ENCODE measurements at places on chromosomes 2 and 18.

DNA sequence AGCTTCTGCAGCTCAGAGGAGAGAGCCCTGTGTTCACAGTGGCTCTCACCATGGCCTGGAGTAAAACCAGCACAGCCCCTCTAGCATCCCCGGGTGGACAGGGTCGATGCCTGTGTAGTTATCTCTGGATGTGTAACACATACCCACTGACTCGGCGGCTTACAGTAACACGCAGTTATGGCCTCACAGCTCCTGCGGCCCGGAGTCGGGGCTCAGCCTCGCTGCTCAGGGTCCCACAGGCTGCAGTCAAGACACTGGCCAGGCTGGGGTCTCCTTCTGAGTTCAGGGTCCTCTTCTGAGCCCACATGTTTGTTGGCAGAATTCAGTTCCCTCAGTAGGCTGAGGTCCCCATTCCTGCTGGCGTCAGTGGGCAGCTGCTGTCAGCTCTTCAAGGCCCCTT lies 2.5 kb upstream of the RAB17 start:
- no peak for DNase-seq

DNA sequence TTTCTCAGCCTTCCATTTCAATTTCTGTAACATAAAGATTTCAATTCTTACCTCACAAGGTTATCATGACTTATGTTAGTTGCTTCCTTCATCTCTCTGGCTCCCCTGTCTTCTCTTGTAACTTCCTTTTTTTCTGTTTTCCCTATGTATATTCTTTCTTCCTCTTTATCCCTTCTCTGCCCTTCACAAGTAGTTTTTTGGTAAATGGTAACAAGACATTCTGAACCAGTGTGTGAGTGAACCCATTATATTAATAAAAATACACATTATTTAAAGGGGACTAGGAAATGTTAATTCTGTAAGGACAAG lies 8.4 kb downstream of the ACSL3 start:
- DNase-seq = no peak

- DNase-seq = peak; percentile 91
These were observed 9.2 kb downstream of the HS6ST1 start for GRCh38 chr2:128309280-128310093.

DNA sequence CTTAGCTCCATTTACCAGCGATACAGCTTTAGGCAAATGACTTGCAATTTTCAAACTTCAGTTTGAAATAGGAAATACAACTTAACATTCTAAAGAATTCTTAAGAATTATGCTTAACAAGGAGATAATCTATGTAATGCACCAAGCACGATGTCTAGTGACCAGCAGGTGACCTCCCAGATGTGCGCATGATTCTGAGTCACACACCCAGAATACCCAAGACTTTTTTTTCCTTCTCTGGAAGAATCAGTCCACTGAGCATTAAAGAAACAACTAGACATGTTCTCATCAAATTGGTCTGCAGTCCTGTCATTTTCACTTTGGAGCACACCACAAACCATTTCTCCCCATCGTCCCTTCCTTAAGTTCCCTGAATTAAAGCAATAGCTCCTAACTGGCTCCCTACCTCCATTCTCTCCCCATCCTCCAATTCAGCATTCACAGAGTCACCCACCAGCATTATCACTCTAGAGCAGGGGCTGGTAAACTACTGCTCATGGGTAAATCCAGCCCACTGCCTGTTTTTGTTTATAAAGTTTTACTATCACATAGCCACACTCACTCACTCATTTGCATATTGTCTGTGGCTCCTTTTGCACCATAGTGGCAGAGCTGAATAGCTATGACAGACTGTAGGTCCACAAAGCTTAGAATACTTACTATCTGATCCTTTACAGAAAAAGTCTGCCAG lies 13.2 kb downstream of the EVA1A start:
- no peak for DNase-seq

GRCh38 chr2:209358992-209359391 lies 64.9 kb upstream of the MAP2 start:
- no peak for DNase-seq

GRCh38 chr2:12778811-12779579 lies 62.3 kb downstream of the TRIB2 start:
- no peak for DNase-seq

DNA sequence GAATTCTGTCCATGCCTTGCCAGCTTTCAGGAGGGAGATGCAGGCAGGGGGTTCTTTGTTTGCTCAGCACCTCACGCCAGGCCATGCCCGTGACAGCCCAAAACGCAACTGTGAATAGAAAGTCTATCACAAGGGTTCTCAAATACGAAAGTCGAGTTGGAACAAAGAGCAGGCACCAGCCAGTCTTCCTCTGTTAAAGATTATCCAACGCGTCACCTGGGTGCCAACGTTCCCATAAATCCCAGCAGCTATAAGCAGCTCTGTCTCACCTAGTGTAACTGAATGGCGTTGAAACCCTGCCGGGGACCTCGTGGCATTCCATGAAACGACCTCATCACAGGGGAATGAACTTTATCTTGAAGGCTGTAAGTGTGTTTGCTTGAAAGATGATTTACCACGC lies 84.8 kb upstream of the GATA6 start:
- DNase-seq = no peak

DNA sequence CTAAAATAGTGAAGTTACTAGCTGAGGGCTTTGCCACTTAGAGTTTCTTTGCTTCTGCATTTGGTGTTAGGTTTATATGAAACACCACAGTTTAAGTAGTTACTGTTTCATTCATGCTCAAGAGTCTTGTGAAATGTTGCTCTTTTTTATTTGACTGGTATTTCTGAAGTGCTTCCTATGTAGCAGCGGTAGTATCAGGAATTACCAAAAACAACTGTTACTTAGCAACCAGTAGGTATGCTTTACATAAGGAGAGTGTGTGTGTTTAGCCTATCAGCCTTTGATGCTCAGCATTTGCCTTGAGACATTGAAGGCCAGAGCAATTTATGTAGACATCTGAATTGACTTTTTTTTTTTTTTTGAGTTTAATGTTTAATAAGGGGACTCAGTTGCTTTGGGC lies 3.6 kb downstream of the DIS3L2 start:
- no peak for DNase-seq

DNA sequence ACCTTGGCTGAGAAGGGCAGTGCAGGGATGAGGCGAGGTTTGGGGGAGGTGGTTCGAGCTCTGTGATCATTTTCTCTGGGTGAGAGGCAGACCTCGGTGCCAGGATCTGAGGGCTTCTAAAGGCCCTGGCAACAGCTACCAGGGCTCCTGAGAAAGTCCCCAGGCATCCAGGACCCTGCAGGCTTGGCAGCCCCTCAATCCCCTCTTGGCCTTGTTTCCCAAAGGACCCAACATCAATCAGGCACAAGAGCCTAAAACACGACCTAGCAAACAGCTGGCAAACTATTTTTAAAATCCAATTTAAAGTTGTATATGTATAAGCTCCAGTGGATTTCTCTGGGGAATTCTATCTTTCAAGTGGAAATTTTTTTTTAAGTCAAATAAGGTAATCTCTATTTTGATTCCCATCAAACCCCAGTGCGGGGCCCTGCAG lies 15.0 kb upstream of the MAT2A start:
- no peak for DNase-seq

GRCh38 chr18:30709595-30709994 lies 332.9 kb downstream of the DSC3 start:
- DNase-seq = no peak

GRCh38 chr2:60149176-60149575 lies 404.3 kb downstream of the BCL11A start:
- no peak for DNase-seq

DNA sequence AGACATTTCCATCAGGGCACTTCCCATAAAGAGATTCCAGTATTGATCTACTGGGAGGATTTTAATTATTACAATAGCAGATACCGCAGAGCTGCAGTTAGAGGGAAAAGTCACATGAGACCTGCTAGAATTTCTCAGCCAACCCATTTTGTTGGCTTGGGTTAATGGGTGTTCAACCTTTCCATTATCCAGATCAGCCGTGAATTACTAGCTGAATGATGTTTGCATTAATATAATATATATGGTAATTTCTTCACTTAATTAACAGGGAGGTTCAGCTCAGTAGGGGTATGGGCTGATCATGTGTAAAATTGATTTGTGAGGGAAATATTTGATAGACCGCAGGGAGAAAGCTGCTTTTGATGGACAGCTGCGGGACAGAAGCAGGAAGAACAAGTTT lies 56.4 kb upstream of the OTX1 start:
- no peak for DNase-seq

DNA sequence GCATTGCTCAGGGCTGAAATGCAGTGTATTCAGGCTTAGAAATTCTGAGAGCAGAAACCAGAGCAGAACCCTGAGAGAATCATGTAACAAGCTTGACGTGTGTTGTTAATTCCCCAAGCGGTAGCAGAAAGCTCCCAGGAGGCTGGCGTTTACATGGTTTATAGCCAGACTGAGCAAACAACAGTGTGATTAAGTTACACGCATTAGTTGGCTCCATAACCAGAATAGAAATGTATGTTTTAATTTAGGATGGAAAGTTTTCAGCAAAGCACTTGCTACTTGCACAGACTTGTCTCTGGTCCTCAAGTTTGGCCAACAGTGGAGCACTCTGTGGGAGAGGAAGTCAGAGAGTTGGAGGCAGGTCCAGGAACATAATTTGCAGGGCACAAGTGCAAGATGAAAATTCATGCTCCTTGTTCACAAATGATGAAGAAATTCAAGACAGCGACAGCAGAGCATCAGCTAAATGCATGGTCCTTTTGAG lies 69.3 kb downstream of the MAPK4 start:
- peak; percentile 98 for DNase-seq

DNA sequence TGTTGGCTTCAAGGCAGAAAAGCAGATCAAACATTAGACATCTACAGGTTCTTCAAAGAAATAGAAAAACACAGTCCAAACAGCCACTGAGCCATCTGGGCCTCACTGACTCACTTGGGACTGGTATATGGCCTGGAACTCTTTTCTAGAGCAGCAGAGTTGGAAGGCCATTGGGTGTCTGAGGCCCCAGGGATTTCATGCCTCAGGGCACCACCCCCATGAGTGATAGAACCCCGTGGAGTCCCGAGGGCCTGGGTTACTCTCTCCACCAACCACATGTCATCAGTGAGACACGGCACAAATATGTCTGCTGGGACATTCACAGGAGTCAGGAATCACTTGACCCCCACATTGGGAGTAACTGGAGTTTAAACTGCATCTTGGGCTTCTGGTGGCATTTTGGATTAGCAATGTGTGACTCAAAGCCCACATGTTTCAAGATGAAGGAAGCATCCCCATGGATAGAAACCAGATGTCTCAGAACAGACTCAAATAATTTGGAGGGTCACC lies 44.0 kb downstream of the CAPN13 start:
- no peak for DNase-seq

GRCh38 chr2:201267278-201268030 lies 7.1 kb downstream of the CASP8 start:
- DNase-seq = no peak

GRCh38 chr2:70527447-70528080 lies 26.1 kb downstream of the TGFA start:
- no peak for DNase-seq

- no peak for DNase-seq
These were observed 24.8 kb downstream of the TFPI start for GRCh38 chr2:187529248-187529976.

DNA sequence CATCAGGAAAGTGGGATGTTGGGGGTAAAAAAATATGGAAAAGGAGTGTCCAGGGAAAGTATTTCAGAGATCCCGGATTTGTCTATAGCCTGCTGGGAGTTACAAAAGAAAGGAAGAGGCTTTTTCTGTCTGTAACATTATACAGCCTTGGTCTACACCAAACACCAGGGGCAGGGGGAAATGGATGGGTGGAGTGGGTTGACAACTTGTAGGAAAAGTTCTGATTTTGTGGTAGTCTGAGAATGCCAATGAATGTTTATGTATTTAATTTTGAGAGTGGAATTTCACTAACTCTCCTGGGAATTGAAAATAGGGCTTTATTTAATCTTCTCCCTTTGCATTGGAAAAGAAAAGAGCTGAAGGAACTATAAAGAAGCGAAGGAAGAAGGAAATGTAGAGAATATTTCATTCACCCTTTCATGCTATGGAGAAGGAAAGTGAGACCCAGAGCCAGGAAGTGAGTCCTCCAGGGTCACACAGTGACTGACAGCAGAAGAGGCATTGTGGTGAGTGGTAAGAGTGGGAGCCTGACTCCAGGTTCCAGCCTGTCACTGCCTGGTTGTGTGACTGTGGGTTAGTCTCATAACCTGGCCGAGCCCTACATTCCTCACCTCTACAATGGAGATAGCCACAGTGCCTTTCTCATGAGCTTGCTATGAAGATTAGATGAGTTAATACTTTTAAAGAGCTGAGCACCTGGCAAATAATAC lies 346.3 kb upstream of the TNP1 start:
- no peak for DNase-seq

GRCh38 chr2:5690718-5691220 lies 1.4 kb upstream of the SOX11 start:
- peak; percentile 53 for DNase-seq

DNA sequence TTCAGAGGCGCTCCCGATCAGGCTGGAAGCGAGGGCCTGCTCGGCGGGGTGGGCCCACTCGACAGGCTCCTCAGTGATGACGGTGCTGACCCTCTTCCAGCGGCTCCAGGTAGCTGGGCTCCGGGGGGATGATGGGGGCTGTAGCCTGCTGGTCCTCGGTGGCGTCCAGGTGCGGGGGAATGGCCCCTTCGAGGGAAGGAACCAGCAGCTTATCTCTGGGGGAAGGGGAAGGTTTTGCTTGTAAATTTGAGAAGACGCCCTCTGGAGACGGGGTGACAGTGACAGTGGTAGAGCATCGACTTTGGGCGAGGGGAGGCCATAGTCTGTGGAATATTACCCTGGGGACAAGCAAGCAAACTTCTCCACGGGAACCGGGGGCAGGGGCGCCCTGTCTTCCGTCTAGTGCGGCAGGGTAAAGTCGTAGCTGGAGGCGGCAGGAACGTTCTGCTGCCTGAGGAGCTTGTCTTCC lies 891.9 kb upstream of the LRRTM1 start:
- DNase-seq = no peak

GRCh38 chr18:76484749-76485387 lies 10.2 kb downstream of the ZNF516 start:
- DNase-seq = no peak

- peak; percentile 67 for DNase-seq
These were observed 621 bp downstream of the TXNL1 start for GRCh38 chr18:56637711-56638231.

DNA sequence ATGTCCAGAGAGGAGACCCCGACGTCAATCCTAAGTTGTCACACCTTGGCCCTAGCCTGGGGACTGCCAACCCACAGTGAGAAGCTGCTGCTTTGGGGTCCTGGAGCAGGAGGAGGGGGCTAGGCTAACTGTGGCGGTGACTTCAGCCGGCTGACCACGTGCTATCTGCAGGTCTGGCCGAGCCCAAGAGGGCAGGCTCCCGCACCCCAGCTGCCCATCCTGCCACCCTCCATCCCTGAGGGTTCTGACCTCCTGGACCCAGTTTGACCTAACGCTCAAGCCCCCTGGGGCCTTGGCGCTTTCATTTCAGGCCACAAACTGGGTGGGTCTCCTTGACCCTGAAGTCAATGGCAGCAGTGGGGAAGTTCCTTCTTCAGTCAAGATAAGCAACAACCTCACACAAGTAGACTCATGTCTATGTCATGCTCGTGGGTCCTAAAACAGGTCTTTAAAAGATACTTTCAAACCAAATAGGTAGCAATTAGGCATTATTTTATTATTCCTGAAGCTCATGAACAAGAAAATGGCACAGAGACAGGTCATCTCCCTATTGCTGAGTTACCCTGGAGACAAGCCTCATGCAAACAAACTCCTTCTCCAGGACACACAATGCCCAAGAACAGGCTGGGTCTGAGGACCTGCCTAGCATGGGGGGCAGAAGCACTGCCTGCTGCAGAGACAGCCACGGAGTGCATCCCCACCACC lies 2.3 kb downstream of the HES6 start:
- no peak for DNase-seq

All from NCI-H69 (cell line).